ENCODE measurements at places on chromosomes 6 and 20.

DNA sequence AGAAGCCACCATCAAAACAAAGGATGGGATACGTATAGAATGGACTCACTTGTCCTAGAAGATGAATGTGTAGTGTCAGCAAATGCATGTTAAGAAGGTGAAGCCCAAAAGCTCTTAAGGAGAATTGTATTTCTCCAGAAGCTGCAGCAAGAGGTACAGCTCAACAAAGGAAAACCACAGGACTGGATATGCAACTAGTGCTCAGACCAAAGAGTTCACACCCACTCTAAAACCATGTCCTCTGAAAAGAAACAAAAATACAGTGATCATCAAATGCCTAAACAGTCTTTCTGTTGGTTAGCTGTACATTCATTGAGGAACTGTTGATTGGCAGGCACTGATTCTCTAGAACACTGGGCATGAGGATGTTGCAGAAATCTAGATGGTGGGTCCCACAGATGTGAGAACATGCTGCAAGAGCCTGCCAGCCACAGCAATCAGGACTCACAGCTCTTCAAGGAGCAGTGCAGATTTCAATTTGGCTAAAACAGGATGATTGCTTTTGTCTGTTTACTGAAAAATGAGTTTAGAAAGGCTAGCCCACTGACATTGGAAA lies 94.6 kb downstream of the COL9A1 start:
- DNase-seq, result no peak

DNA sequence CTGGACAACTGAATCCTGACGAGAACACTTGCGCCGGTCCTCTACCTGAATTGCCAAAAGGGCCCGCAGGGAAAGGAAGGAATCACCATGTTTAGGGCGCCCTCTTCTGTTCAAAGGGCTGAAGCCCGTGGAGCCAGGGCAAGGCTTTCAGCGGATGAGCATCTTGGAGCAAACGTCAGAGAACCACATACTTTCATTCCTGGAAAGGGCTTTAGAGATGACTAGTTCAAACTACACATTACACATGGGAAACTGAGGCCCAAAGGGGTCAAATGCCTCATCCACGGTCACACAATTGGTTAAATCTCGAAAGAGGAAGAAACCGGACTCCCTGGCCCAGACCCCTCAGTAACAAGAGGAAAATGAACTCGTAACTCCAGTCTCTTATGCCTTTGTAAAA lies 11.5 kb upstream of the ZNF133 start:
- DNase-seq, result peak; percentile 69

GRCh38 chr6:87181903-87182302 lies 26.5 kb downstream of the ZNF292 start:
- no peak for DNase-seq

DNA sequence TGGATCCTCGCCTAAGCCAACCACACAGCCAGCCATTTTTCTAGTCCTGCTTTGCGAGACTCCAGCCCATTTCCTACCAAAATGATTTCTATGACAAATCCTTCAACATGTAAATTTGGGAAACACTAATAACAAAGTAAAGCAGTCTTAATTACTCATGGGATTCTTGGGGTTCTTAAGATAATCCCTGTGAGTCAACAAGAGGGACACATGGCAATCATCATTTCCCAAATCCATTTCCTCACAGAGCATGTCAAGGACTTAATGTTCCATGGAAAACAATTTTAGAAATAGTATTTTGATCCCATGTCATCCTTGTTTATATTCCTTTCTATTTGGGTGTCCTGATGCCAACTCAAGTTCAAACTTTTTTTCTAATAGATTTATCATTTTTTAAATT lies 322.7 kb upstream of the NOX3 start:
- DNase-seq, result no peak

- DNase-seq, result no peak
Observed at GRCh38 chr6:126657561-126658175, 317.8 kb downstream of the CENPW start.

DNA sequence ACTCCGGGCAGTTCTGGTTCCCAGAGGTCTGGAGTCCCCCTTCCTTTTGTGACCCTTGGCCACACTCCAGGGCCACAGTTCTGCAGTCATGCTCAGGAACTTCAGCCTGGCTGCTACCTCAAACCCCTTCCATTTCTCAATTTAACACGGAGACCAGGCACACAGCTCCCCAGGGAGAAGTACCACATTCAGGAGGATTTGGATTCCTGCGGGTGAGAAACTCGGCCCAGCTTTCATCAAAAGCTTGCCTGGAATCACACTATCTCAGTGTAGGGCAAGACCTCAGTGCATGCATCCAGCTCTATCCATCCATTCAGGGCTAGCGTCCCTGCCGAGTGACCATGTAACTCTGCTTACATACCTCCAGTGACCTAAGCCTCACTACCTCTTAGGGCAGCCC lies 16.8 kb upstream of the IP6K3 start:
- DNase-seq, result no peak

GRCh38 chr6:110095101-110095500 lies 84.4 kb downstream of the WASF1 start:
- DNase-seq, result no peak

- DNase-seq, result no peak
Observed at GRCh38 chr6:9647599-9647998, 767.3 kb downstream of the TFAP2A start.

- DNase-seq, result no peak
Observed at GRCh38 chr6:75402296-75402695, 91.3 kb downstream of the FILIP1 start.

- no peak for DNase-seq
Observed at GRCh38 chr20:53922901-53923314, 147.5 kb downstream of the BCAS1 start.

DNA sequence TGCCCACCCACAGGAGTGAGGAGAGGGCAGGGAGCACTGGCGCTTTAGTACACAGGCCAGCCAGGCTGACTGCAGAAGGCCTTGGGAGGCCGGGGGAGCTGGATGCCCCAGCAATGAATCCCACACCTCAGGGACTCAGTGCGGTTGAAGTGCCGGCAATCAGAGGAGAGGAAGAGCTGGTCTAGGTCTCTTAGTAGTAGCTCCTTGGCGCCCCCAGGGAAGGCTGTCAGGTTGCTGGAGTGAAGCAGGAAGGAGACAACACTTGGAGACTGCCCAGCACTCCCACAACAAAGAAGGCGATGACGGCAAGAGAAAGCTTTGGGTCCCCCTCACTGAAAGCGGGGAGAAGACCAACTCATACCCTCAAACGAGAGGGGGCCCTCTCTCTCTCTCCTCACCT lies 8.3 kb upstream of the TNXB start:
- DNase-seq, result no peak

DNA sequence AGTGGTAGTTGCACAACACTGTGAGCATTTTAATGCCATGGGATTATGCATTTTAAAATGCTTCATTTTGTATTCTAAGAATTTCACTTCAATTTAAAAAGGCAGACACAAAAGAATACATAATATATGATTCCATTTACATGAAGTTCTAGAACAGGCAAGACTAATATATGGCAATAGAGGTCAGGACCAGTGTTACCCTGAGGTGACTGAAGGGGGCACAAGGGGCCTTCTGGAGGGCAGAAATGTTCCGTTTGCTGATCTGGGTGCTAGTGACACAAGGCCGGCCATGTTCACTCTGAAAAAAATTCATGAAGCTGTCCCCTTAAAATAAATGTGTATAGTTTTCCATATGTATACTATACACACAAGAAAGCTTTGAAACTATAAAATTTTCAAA lies 28.5 kb downstream of the TASP1 start:
- no peak for DNase-seq

GRCh38 chr20:32672982-32673851 lies 524 bp downstream of the C20orf203 start:
- peak; percentile 19 for DNase-seq

DNA sequence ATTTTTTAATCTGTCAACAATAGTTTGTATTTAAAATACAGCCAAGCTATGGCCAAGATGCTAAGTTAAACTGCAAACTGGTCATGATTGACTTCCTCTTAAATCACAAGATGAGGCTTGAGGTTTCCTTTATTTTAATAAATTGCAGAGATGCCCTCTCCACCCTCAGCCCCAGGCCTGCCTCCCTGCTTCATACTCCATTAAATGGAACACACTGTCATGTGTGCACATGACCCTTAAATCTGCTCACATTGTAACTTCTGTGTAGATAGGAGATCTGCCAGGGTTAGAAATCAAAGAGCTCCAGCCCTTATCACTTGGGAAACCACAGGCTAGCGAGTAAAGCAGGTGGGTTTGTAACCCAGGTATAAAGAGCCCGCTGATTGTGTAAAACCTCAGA lies 20.8 kb downstream of the DUSP22 start:
- DNase-seq, result no peak

DNA sequence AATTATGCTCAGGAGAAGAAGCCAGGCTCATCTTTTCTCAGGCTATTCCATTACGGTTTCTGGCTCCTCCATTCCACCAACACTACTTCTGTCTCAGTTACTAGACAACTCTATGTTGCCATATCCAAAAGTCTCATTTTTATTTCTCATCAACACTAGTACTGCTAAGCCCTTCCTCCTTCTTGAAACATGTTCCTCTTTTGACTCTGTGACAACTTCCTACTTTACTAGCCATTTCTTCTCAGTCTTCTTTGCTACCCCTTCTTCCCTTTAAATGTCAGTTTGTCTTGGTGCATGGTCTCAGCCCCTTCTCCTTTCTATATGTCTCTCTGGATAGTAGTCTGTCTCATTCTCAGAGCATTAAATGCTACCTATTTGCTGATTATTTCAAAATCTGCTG lies 7.1 kb upstream of the ADGRG6 start:
- no peak for DNase-seq

DNA sequence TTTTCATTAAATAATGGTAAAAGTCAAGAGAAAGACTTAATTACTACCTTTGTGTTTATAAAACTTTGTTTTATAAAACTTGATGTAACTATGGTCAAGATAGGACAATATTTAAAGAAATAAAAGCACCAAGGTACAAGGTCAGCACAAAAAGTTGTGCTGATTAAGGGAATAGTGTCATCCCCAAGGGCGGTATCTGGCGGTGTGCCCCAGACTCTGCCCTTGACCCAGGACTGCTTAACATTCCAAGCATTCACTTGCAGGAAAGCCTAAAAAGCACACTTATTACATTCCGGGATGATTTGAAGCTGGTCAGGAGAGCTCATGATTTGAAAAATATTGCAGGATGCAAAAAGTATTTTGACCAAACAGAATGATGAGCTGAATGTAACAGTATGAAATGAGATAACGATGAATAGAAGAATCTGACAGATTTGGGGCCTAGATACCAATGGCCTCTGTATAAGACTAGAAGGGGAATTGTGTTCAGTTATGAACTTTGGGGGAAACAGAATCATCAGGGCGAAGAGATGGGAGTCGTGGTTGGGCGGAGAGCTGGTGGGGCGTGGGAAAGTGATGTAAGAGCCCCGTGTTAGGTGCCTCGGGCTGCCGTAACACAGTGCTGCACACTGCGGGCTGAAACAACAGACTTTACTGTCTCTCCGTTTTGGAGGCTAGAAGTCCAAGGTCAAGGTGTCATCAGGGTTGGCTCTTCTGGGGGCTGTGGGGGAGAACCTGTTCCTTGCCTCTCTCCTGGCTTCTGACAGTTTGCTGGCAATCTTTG lies 77.2 kb downstream of the CDC5L start:
- DNase-seq, result no peak

- peak; percentile 43 for DNase-seq
Observed at GRCh38 chr6:130366107-130367005, 539 bp downstream of the TMEM200A start.

Data from T-helper 2 cell treated with Interferon-gamma antibody and Interleukin-4, amounts not matched to agents 5 μg/mL and 100 μg/mL, for 36 hours (primary cell).